Ascending aorta (tissue), 2 donors: ENCODE measurements at places on chromosomes 5 and 9.

- H3K36me3 ChIP-seq = peaks cover 3% of the 10 kb centered on the region
- H3K4me3 ChIP-seq = no peak overlapping the region
- no peaks in the 10 kb centered on the region for H3K27me3 ChIP-seq
- H3K4me1 ChIP-seq = no peaks in the 10 kb centered on the region
- no peak for DNase-seq
Measured at GRCh38 chr5:131541762-131542161, 93.3 kb downstream of the RAPGEF6 start.

DNA sequence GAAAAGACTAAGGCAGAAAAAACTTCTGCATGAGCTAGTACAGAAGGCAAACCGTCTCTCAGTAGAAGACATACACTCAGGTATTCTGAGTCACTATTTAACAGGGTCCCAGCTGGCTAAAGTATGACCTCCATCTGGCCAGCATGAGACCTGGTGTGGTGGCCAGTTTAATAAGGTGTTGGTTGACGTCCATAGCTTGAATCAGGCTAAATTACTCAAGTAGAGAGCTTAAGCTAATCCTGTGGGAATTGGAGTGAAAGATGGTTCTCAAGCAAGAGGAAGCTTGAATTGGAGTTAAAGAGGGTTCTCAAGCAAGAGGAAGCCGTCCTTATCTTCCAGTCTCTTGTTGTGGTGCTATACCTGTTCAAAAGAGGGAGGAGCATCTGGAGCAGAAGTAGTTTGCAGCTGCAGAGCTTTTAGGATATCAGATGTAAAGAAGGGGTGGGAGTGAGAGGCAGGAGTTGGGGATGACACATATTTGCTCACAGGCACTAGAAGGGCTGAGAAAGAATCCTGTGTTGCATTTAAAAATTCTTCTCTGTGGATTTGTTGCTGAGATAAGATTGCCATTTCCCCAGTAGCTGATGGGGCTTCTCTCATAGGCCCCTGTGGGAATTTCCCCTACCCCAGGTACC is 136.1 kb upstream of the RUSC2 start:
- no peak overlapping the region for H3K4me3 ChIP-seq
- no peaks in the 10 kb centered on the region for H3K4me1 ChIP-seq
- H3K27ac ChIP-seq = no peak overlapping the region

DNA sequence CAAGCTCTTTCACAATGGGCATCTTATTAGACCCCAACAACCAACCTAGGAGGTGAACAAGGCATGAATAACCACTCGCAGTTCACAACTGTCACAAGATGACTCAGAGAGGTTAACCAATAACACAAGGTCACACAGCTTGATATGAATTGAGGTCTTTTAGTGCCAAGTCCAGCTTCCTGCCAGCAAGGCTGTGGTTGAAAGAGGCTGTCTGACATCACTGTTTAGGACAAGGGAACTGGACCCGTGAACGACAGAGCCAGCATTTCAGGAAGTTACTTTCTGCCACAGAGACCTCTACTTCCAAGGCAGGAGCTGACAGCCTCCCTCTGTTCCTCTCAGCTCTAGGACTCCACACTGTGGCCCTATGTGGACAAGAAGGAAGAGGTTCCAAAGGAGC is 53.4 kb upstream of the ALDH1B1 start:
- no peaks in the 10 kb centered on the region for H3K4me1 ChIP-seq
- H3K27ac ChIP-seq = no peak overlapping the region
- no peak overlapping the region for H3K4me3 ChIP-seq
- H3K27me3 ChIP-seq = no peaks in the 10 kb centered on the region
- no peaks in the 10 kb centered on the region for H3K36me3 ChIP-seq

GRCh38 chr5:54621709-54622108 is 104.2 kb downstream of the SNX18 start:
- no peak overlapping the region for H3K4me3 ChIP-seq
- H3K4me1 ChIP-seq = peaks cover 37% of the 10 kb centered on the region
- no peak for DNase-seq
- no peaks in the 10 kb centered on the region for H3K36me3 ChIP-seq

DNA sequence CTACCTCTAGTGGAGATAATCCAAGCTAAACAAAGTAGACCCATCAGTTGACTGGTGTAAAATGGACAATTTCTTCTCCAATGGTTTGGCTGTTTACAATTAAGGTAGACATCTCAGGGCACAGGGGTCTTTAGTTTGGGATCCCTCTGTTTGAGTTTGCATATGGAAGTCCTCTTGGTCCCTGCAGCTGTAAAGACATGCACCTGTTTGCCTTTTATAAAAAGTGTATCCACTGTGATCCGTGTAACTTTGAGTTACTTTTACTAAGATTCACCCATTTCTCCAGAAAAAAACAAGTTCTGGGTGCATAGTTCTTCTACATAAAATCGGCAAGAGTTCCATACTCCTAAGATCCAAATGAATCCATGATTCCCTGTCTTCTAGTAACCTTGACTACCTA is 374.7 kb upstream of the ADAMTS16 start:
- no peaks in the 10 kb centered on the region for H3K4me1 ChIP-seq
- H3K27ac ChIP-seq = no peak overlapping the region
- H3K27me3 ChIP-seq = no peaks in the 10 kb centered on the region
- H3K36me3 ChIP-seq = no peaks in the 10 kb centered on the region
- DNase-seq = no peak
- H3K4me3 ChIP-seq = no peak overlapping the region

GRCh38 chr5:76468635-76469425 is 65.7 kb downstream of the IQGAP2 start:
- H3K27ac ChIP-seq = no peak overlapping the region
- no peaks in the 10 kb centered on the region for H3K27me3 ChIP-seq
- H3K36me3 ChIP-seq = no peaks in the 10 kb centered on the region
- no peak for DNase-seq
- H3K4me1 ChIP-seq = no peaks in the 10 kb centered on the region
- no peak overlapping the region for H3K4me3 ChIP-seq

DNA sequence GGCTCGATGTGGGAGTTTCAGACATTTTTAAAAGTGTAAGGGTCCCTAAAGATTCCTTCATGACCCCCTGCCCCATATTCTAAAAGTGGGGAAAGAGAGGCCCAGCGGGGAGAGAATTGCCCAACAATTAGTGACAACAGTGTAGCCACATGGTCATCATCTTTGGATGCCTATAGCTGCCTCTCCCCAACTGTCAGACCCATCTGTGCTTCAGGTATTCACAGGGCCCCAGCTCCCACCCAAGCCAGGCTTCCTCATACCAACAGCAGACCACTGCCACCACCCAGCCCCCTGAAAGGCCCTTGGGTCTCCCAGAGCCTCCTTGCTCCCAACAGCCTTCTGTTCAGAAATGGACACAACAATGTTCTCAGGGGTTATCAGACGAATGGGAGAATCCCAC is 4.1 kb downstream of the BICD2 start:
- H3K27ac ChIP-seq = peak overlapping the region; percentile 18
- no peaks in the 10 kb centered on the region for H3K27me3 ChIP-seq
- no peak for DNase-seq
- H3K36me3 ChIP-seq = no peaks in the 10 kb centered on the region
- no peak overlapping the region for H3K4me3 ChIP-seq
